ENCODE measurements at places on chromosomes 1 and 21.

DNA sequence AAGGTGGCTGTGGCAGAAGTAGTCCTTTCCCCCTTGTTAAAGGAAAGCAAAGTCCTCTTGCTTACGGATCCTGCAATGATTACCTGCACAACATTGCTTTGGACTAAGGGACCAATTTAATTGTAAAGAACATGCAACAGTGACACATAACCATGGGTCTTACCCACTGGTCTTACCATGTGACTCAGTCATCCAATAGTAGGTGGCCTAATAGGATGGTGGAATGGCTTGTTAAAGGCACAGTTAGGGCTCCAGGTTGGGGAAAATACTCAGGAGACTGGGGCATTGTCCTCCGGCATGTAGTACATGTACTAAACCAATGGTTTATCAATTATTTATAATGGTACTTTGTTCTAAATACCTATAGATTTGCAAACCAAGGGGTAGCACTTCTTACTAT, 2.1 kb upstream of the YIPF1 start:
- DNase-seq = no peak

- no peak for DNase-seq
These were observed 151.7 kb downstream of the ZC3H11B start for GRCh38 chr1:219460896-219461815.

- no peak for DNase-seq
These were observed 21.5 kb upstream of the LAMTOR5 start for GRCh38 chr1:110428946-110429345.

DNA sequence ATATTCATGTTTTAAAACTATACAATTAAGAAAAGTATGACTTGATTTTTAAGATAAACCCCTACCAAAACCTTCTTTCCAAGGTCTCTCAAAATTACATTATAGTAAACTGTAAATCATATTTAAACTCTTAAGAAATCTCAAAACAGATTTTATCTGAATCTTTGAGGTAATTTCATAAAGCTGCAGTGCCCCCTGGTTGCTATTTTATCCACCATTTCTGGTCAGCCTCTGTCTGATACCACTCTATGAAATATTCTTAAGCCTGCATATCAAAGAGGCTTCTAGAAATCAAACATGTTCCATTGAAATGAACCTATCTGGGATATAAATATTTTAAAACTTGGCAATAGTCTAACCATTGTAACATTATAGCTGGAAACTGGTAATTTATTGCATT, 317.3 kb downstream of the COL11A1 start:
- DNase-seq = no peak

DNA sequence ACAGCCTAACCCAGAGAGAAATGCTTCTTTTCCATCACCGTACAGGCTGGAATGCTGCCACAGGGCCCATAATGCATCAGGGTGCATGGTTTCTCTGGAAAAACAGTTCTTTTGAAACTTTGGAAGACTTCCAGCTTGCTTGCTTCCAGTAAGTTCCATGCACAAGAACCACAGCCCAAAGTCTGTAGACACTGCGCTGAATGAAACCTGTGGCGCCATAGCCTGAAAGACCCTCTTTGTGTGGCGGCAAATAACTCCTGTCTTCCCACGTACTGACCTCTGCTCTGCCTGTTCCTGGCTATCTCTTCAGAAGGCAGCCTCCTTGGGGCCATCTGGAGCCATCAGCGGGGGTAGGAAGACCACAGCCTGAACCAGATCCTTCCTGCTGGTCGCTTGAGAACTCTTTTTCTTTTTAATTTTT, 15.1 kb downstream of the MIIP start:
- DNase-seq = no peak

GRCh38 chr21:20641241-20641640, 357.0 kb upstream of the NCAM2 start:
- DNase-seq = no peak

DNA sequence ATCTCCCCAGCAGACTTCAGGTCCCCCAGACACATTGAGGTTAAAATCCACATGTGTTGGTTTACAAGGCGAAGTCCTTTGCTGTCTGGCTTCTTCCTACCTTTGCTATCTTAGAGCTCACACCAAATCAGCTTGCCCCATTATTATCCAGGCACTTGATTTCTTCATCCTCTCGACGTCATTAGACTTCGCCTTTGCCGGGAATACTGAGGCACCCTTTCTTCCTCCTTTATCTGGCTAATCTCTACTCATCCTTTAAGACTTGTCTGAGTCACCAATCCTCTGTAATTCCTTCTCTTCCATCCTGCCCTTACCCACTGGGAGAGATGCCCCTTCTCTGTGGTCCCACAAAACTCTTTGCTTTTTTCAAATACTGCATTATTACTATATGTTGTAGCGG, 9.2 kb upstream of the XCL2 start:
- no peak for DNase-seq

Data from NCI-H2171 (cell line).